ENCODE measurements at places on chromosomes 2 and 18. TPM values are rescaled to one million over a fixed set of nuclear protein-coding genes. Genes with fewer than 3 reads are reported as not detected.

The MC5R gene
- total RNA-seq: not detected

The ARHGAP15 gene
- not detected for total RNA-seq

The DCDC2C gene
- not detected for total RNA-seq

The ANKRD30BL gene
- total RNA-seq: not detected

The LBX2 gene
- 1.6 TPM for total RNA-seq

The PLCL1 gene
- total RNA-seq: 10.7 TPM

The IL36G gene
- not detected for total RNA-seq

The AP1S3 gene
- total RNA-seq: 1.3 TPM

The FRZB gene
- total RNA-seq: not detected

The CRYGD gene
- total RNA-seq: not detected

The FAM124B gene
- total RNA-seq: 155 TPM

The MAPK4 gene
- total RNA-seq: not detected

The CDH2 gene
- 135 TPM for total RNA-seq

The SPEG gene
- total RNA-seq: 0.32 TPM

The CPO gene
- not detected for total RNA-seq

The OXER1 gene
- not detected for total RNA-seq

The TWIST2 gene
- total RNA-seq: 0.91 TPM

The NGEF gene
- total RNA-seq: not detected

The CYTIP gene
- total RNA-seq: not detected

The TCF23 gene
- not detected for total RNA-seq

The IHH gene
- total RNA-seq: not detected

The SLC16A14 gene
- 0.46 TPM for total RNA-seq

The GTF2A1L gene
- 1.3 TPM for total RNA-seq

The EGR4 gene
- not detected for total RNA-seq

The GPR39 gene
- not detected for total RNA-seq

The ARHGAP25 gene
- 0.32 TPM for total RNA-seq

The GALR1 gene
- total RNA-seq: not detected

The SIX3 gene
- not detected for total RNA-seq

The IL1F10 gene
- not detected for total RNA-seq

The CFC1 gene
- total RNA-seq: not detected

The FBLN7 gene
- 1.8 TPM for total RNA-seq

The BOLL gene
- total RNA-seq: not detected

The FHL2 gene
- total RNA-seq: 111 TPM

The RTP5 gene
- total RNA-seq: not detected

The IL1B gene
- 0.61 TPM for total RNA-seq

The NYAP2 gene
- not detected for total RNA-seq

The C2orf66 gene
- not detected for total RNA-seq

The TMEM37 gene
- 0.91 TPM for total RNA-seq

The RAMP1 gene
- not detected for total RNA-seq

The SCN3A gene
- under 0.01 TPM for total RNA-seq
